Mesenteric fat pad (tissue), 1 donor: ENCODE measurements at places on chromosomes 4 and X.

GRCh38 chr4:8112036-8112576 is 46.5 kb downstream of the ABLIM2 start:
- no peak for DNase-seq

- DNase-seq: no peak
Observed at GRCh38 chrX:132855780-132856341, 102.6 kb downstream of the HS6ST2 start.

DNA sequence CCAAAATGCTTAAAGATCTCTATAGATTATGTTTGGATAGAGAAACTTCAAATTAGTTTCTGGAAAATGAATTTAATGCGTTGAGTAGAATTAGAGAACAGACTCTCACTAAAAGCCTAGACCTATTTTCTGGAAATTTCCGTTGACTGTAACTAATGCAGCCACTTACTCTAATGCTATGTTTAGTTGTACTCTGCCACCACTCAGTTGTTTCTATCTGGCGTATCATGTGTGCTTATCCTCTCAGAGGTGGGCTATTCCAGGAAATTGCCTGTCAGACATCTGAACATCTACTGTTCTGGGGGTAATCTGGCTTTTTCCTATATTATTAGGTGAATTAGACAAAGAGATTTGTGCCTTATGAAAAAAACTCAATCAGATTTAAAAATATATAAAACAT is 347.1 kb upstream of the FSTL5 start:
- no peak for DNase-seq

DNA sequence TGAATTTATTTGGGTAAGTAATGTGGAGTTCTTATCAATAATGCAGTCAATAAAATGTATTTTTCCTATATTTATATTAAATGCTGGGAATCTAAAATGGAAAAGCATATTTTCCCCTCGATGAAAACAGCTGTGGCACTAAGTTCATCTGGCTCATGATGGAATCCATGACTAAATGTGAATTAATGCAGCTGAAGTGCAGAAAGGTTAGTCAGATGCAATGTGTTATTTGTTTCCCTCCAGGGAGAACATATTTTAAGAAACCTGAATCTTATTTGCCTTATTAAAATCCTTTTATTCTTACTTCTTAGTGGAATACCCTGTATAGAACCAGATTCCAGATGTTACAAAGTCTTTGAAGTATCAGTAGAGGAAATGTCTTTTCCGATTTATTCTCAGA is 247.9 kb downstream of the ARHGAP24 start:
- no peak for DNase-seq

DNA sequence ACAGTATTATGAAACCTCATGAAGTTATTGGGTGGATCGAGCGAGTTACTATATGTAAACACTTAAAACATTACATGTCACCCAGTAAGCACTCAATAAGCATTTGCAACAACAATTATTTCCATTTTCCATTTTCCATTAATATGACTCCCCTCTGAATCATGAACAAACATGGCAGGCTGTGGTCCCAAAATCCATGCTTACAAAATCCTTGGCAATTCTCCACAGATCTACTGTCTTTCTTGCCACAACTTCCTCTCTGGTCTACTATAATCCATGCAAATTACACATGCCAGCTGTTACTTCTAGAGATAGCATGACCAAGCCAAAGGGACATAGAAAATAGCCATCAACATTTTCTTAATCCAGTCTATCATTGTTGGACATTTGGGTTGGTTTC is 22.0 kb downstream of the ASB11 start:
- no peak for DNase-seq

- DNase-seq: no peak
Observed at GRCh38 chr4:107299646-107300045, 263.5 kb upstream of the DKK2 start.

- no peak for DNase-seq
Observed at GRCh38 chr4:186104114-186104889, at the start of gene FAM149A. TSS of gene FAM149A (plus strand) at chr4:186104704.

DNA sequence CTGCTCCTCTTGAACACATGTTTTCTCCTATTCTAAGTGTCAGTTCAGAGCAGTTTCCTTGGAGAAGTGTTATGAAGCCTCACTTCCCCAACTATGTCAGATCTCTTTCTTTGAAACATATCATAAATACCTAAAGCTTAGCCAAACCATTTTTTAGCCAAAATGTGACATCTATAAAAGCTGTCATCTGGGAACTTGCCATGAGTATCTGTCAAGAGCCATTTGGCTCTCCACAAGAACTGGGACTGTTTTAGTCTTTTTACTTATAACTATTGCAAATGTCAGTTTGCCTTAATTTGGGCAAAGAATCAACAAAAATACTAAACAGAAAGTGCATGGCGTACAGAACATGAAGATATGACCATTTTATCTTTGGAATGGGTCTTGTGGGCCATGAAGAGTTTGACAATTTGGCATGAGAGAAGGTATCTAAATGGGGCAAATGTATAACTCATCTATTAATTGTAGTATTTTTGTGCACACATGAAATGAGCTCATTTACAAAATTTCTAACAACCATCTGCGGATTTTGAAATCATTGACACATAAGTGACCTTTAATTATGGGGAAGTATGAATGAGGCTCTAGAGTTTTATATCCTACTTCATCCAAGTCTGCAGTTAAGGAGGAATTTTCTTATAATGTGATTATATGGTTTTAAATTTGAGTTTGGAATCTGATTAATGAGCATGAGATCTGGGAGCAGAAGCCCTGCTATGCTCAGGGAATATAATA is 129.1 kb upstream of the PACRGL start:
- DNase-seq: no peak

GRCh38 chr4:152022543-152022942 is 261.7 kb upstream of the GATB start:
- DNase-seq: no peak

- no peak for DNase-seq
Observed at GRCh38 chrX:138923805-138924204, 212.3 kb upstream of the FGF13 start.

DNA sequence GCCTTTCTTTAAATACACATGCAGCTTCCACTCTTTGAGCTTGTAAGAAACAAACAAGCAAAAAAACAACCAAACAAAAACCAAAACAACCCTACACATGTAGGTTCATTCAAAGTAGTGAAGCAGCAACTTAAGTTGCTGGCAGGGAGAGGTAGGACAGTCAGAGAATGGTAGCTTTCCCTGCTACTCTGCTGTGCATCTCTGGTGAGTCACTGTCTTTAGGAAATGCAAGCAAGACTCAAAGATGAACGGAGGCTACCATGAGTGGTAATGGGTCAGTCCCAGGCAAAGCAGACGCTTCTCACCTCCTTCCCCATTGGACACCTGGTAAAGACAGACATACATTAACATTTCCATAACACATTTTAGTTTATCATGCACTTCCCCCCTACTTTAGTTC is 43.2 kb downstream of the PGRMC2 start:
- DNase-seq: no peak

DNA sequence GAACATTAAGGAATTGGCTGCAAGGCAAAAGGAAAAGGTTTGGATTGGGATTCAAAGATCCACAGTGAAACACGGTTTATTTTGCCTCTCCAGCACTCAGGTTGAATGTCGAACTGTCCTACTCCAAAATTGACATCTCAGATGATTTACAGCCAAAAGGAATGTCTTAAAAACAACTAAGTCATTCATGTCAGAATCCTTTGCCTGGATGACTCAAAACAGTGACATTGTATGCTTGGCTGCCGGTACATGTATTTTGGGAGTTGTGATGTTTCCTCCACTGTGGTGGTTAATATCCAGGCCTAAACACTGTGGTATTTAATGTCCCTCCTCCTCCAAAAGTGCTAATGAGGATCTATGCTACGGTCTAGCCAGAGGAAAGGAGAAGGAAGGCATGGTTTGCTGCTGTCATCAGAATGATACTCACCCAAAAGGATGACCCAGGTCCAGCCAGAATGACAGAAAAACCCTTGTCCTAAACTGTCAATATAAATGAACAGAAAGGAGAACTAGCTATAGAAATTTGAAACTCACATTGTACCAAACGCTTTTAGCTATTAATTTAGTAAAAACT is 20.9 kb downstream of the PGM2 start:
- DNase-seq: no peak

GRCh38 chrX:44303119-44303518 is 40.4 kb downstream of the EFHC2 start:
- DNase-seq: no peak
